ENCODE measurements at places on chromosomes 2 and 18.

DNA sequence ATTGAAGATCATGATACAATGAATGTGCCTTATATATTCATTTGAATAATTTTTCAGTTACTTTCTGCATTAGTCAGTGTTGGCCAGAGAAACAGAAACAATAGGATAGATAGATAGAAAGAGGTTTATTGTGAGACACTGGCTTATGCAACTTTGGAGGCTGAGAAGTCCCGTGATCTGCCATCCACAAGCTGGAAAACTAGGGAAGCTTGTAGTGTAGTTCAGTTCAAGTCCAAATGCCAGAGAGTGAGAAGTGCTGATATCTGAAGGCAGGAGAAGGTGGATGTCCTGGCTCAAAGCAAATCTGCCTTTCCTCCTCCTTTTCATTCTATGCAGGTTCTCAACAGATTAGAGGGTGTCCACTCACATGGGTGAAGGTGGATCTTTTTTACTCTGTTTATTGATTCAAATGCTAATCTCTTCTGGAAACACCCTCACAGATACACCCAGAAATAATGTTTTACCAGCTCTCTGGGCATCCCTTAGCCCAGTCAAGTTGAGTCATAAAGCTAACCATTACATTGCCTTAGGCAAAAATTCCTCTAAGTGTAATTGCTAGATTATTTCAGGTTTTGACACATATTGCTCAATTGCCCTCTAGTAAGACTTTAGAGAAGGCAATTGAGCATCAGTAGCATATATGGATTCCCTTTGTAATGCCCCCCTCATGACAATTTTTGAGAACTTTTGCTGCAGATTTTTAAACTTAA, 341.4 kb downstream of the LPIN1 start:
- no peak for DNase-seq

GRCh38 chr18:37452015-37452414, 113.6 kb downstream of the CELF4 start:
- DNase-seq = no peak

GRCh38 chr2:24328010-24328409, 32.3 kb downstream of the ITSN2 start:
- no peak for DNase-seq

DNA sequence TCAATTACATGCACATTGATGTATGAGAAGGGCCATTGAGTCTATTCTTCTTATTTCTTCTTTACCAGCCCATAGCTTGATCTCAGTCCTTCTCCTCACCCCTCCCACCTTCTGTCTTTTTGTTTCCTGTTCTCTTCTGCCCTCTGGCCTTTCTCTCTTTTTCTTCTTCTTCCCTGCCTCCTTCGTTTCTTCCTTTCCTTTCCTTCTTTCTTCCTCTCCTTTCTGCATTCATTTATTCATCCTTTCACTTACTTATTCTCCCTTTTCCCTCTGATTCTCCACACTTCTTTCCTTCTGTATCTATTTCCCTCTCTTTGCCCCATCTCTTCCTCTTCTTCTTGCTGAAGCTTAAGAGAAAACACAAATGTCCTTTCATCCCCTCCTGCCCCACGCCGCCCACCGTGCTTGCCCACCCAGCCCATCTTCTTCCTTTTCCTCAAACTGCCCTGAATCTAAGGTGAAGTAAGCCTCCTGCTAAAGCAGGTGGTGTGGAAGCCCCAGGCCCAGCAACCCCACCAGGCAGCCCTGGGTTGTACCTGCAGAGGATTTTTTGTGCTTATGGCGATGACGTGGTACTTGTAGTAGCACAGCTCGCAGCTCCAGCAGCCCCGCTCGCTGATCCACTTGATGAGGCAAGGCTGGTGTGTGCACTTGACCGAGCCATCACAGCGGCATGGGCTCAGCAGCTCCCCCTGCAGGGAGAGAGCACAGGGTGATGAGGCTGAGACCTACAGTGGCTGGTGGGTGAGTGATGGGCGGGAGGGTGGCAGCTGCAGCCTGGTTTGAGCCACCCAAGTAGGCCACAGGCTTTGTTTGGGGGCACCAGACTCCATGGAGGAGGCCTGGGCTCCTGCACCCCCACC, 89.0 kb downstream of the MARCHF4 start:
- DNase-seq = no peak

GRCh38 chr2:9558948-9559381, 3.3 kb upstream of the ADAM17 start:
- no peak for DNase-seq

GRCh38 chr18:31683106-31683505, 1.3 kb downstream of the B4GALT6 start:
- no peak for DNase-seq

- DNase-seq = peak; percentile 81
These were observed 54.3 kb downstream of the PKDCC start for GRCh38 chr2:42102024-42102590.

- DNase-seq = no peak
These were observed 45.1 kb downstream of the HDAC4 start for GRCh38 chr2:239355724-239356123.

- DNase-seq = no peak
These were observed 115.0 kb upstream of the EPB41L5 start for GRCh38 chr2:119897736-119898395.

DNA sequence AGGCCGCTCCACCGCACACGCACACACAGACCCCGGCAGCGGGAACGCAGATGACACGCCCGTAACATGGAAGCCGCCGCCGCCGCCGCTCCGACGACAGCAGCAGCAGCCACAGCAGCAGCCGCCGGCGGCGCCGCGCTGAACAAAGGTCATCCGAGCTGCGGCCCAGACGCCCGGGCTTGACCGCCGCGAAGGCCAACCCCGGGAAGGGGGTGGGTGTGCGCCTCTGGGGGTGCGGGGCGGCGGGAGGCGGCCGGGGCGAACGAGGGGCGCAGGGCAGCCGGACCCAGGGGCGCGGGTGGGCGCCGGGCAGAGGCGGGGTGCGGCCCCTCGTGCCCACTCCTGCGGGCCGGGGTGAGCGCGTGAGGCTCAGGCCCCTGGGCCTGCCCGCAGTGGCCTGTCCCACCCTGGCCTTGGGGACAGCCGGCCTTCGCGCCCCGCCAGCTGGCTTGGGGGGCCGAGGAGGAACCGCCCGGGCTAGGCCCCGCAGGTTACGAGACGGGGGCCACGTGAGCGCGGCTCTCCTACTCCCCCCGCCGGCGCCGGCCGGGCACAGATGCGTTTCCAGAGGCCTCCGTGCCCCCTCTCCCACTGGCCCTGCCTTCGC, 1.0 kb upstream of the ZNF532 start:
- no peak for DNase-seq

GRCh38 chr2:43897492-43897891, 58.7 kb downstream of the ABCG8 start:
- DNase-seq = no peak

DNA sequence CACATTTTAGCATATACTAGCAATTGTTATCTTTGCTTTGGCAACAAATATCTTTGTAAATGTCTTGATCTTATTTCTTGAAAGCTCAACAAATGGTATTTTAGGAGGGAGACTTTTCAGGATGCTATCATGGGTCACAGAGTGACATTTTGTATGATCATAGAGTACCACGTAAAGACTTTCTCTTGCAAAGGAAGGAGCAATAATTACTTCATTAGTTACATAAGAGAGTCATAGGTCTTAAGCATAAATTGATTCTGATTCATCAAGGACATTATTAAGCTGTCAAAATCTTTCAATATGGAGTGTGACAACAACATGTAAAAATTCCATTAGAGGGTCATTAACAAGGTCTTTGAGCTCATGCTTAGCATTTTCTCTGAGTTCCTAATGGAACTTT, 339.6 kb downstream of the NUP35 start:
- DNase-seq = no peak

DNA sequence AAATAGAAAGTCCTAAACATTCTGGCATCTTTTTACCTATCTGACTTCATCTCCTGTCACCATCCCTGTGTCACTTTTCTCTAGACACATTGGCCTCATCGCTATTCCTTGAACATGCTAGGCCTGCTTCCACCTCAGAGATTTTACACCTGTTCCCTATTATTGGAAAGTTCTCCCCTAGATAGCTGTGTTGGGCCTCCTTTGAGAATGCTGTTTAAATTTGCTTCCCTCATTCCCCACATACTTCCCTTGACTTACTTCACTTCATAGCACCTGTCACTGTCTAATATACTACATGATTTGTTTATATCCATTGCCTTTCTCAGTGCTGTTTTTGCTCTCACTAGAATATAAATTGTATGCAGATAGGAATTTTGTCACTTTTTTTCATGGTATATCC, 317.0 kb upstream of the GCFC2 start:
- DNase-seq = no peak

GRCh38 chr2:156322051-156322685, 10.4 kb downstream of the NR4A2 start:
- no peak for DNase-seq

GRCh38 chr2:189444322-189444721, 3.0 kb downstream of the WDR75 start:
- DNase-seq = no peak

DNA sequence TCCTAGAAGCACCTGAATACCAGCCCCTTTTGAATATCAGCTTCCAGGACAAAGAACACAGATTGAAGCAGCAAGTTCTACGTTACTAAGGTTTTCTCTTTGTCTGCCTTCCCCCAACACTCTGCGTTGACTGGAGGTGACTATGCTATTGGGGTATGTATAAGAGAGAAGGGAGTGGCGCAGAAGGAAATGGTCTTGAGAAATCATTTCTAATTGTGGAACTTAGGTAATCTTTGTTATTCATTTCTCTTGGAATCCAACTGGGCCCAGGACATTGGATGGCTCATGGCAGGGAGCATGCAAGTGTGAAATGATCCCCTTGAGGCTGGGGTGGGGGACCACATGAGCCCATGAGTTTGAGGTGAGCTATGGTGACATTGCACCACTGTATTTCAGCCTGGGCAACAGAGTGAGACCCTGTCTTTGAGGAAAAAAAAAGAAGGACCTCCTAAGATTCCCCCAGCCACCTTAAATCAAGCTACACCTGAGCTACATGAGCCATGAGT, 29.7 kb downstream of the XDH start:
- DNase-seq = peak; percentile 88

DNA sequence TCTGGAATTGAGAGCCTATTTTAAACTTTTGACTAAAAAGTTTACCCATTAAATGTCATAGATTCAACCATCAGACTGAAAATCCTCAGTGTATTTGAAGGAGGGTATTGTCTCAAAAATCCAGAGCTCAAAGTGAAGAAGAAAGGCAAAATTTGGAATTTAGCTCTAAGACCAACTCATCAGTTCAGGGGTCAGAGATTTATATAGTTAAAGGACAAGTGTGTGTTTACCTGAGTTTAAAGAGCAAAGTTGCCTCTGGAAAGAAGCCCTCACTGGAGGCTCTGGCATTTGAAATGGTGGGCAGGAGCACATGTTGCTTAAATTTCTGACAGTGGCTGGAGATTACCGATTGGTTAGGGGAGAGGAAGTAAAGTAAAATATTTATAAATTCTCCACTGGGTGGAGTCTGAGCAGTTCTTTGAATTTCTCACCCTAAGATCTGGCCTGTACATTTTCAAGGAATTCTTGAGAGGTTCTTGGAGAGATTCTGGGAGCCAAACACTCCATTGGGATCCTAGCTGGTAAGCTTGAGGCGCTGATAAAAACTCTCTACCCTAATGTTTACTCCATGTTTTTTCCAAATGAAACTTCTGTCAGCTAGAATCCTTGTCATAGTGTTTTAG, at the start of gene KYNU:
KYNU (plus strand) TSS at position 449 of the 623 bp plus-strand sequence. CDS start 7,704 bp downstream, outside the sequence.
- DNase-seq = no peak

- no peak for DNase-seq
These were observed 32.8 kb downstream of the AQP12A start for GRCh38 chr2:240724431-240724830.

GRCh38 chr2:14827226-14828023, 194.9 kb downstream of the LRATD1 start:
- no peak for DNase-seq

DNA sequence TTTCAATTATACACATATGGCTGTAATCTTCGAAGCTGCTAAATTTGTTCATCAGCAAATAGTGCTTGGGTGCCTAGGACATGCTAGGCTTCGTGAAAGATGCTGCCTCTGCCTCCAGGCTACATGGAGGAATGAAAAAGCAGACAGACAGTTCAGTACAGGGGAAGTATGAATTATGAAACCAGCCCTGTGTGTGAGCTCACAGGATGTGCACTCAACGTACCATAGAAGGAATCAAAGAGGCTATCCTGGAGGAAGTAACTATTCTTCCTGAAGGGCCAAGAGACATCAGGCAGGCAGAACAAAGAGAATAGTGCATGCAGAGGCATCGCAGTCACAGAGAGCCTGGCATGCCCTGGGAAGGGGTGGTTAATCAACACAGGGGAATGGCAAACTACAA, 61.4 kb downstream of the DYM start:
- DNase-seq = no peak

- no peak for DNase-seq
These were observed 17.6 kb downstream of the CDC42EP3 start for GRCh38 chr2:37653805-37654378.

GRCh38 chr2:109523536-109524361, 90.0 kb downstream of the SEPTIN10 start:
- no peak for DNase-seq
